ENCODE measurements at places on chromosomes 5 and 9. TPM values are rescaled to one million over a fixed set of nuclear protein-coding genes. Genes with fewer than 3 reads are reported as not detected.

GRCh38 chr9:115997923-115998322 is 155.7 kb upstream of the PAPPA start:
- no peaks in the 10 kb centered on the region for H3K4me1 ChIP-seq
- no peaks in the 10 kb centered on the region for H3K36me3 ChIP-seq
- no peaks in the 10 kb centered on the region for H3K27me3 ChIP-seq
- DNase-seq = no peak
- no peak overlapping the region for H3K4me3 ChIP-seq
- no peak overlapping the region for H3K27ac ChIP-seq

DNA sequence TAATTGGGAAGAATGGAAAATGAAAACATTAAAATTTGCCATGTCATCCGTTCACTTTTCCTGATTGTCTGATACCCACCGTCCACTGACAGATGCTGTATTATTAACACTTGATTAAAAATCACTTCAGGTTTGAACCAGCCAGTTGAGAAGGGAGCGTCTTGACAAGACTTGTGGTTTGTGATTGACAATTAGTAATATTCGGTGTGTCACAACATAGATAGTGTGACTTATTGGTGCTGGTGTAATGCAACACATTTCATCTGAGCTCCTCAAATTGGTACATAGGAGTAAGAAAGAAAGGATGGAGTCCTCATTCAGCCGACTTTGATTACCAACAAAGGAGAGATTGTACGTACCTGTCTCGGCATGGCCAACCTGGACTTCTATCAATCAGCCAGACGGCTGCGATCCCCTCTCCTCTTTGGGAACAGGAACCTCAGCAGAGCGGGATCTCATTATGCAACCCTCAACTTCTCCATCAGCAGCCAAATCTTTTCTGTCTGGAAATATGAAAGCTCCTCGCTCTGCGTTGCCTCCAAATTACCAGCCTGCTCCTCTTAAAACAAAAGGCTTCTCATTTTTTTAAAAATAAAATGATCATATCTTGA is 211.7 kb upstream of the MVB12B start:
- no peaks in the 10 kb centered on the region for H3K4me1 ChIP-seq
- no peak overlapping the region for H3K27ac ChIP-seq
- peaks cover 2% of the 10 kb centered on the region for H3K27me3 ChIP-seq
- H3K36me3 ChIP-seq = no peaks in the 10 kb centered on the region

MYOT gene
- not detected for total RNA-seq

- no peak for DNase-seq
- H3K36me3 ChIP-seq = no peaks in the 10 kb centered on the region
- H3K4me3 ChIP-seq = no peak overlapping the region
- no peaks in the 10 kb centered on the region for H3K27me3 ChIP-seq
Measured at GRCh38 chr9:5876711-5877110, 14.0 kb upstream of the MLANA start.

- H3K27ac ChIP-seq = no peak overlapping the region
- no peaks in the 10 kb centered on the region for H3K4me1 ChIP-seq
- H3K36me3 ChIP-seq = no peaks in the 10 kb centered on the region
- no peaks in the 10 kb centered on the region for H3K27me3 ChIP-seq
- H3K4me3 ChIP-seq = no peak overlapping the region
- no peak for DNase-seq
Measured at GRCh38 chr9:83418283-83418682, 119.9 kb downstream of the FRMD3 start.

SLC12A2 gene
- 16.4 TPM for total RNA-seq

- no peak overlapping the region for H3K4me3 ChIP-seq
- H3K4me1 ChIP-seq = no peaks in the 10 kb centered on the region
- H3K27ac ChIP-seq = no peak overlapping the region
- DNase-seq = no peak
Measured at GRCh38 chr9:123679330-123679987, 250.5 kb downstream of the DENND1A start.

- H3K36me3 ChIP-seq = no peaks in the 10 kb centered on the region
- H3K4me1 ChIP-seq = no peaks in the 10 kb centered on the region
- DNase-seq = no peak
- no peaks in the 10 kb centered on the region for H3K27me3 ChIP-seq
- no peak overlapping the region for H3K4me3 ChIP-seq
Measured at GRCh38 chr9:110801426-110801825, 132.8 kb downstream of the MUSK start.

CIZ1 gene
- total RNA-seq = 107 TPM

- no peak overlapping the region for H3K4me3 ChIP-seq
- no peaks in the 10 kb centered on the region for H3K27me3 ChIP-seq
- peaks cover 11% of the 10 kb centered on the region for H3K4me1 ChIP-seq
- H3K36me3 ChIP-seq = no peaks in the 10 kb centered on the region
- H3K27ac ChIP-seq = no peak overlapping the region
Measured at GRCh38 chr5:126597156-126597555, 2.1 kb upstream of the ALDH7A1 start.

DNA sequence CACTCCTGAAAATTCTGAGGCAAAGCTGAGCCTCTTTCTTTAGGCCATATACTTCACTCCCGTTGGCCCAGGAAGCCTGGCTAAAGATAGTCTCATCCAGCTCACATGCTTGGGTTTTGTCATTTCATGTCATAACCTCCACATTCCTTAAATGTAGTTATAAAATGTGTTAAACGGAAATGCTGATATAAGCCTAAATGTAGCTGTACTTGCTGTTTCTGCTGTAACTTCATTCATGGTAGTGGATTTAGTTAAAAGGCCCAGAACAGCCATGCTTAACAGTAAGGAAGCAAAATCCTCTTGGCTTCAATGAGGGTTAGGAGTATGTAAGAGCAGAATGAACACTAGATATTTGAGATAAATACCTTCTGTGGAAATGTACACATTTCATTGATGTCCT is 135.8 kb upstream of the TMEM161B start:
- no peak overlapping the region for H3K4me3 ChIP-seq
- H3K27me3 ChIP-seq = no peaks in the 10 kb centered on the region
- DNase-seq = no peak
- peaks cover 5% of the 10 kb centered on the region for H3K4me1 ChIP-seq

GRCh38 chr9:126428534-126429175 is 102.0 kb downstream of the MVB12B start:
- no peaks in the 10 kb centered on the region for H3K36me3 ChIP-seq
- H3K4me1 ChIP-seq = peaks cover 5% of the 10 kb centered on the region
- DNase-seq = no peak
- H3K27ac ChIP-seq = no peak overlapping the region
- no peaks in the 10 kb centered on the region for H3K27me3 ChIP-seq

GRCh38 chr5:39558541-39558940 is 133.8 kb upstream of the DAB2 start:
- H3K27ac ChIP-seq = no peak overlapping the region
- H3K36me3 ChIP-seq = no peaks in the 10 kb centered on the region
- H3K4me1 ChIP-seq = no peaks in the 10 kb centered on the region
- H3K27me3 ChIP-seq = no peaks in the 10 kb centered on the region
- no peak for DNase-seq

GRCh38 chr9:80632041-80632440 is 1057.3 kb downstream of the TLE1 start:
- H3K27ac ChIP-seq = no peak overlapping the region
- no peak overlapping the region for H3K4me3 ChIP-seq
- H3K27me3 ChIP-seq = no peaks in the 10 kb centered on the region
- no peak for DNase-seq
- H3K4me1 ChIP-seq = no peaks in the 10 kb centered on the region
- H3K36me3 ChIP-seq = no peaks in the 10 kb centered on the region

DNA sequence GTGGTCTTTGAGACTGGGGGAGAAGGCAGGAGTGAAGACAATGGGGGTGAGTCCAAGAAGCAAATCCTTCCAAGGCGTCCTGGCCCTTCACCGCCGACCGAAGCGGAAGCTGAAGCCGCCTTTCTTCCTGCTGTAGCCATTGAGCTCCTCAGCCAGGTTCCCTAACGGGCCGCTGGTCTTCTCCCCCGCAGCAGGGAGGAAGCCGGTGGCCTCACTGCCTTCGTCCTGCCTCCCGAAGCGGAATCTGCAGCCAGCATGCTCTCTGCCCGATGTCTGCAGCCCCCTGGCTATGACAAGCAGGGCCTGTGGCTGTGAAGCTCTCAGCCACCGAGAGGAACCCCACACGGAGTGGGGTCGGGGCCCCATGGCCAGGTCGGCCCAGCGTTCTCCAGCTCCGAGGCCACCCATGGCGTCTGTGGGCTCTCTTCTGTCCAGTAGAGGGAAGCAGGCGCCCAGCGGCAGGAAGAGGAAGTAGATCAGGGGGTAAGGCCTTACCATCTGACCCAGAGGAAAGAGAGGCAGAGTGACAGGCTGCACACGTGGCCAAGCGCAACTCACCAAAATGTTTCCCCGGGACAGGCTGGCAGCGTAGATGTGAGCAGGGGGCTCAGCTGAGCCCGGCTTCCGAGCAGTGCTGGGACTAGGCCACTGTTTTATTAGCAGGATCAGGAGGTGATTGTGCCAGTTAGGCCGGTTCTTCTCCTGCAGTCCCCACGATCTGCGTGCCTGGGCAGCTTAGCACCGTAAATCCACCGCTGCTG is 3.1 kb downstream of the QRFP start:
- H3K4me1 ChIP-seq = peaks cover 3% of the 10 kb centered on the region
- H3K36me3 ChIP-seq = peaks cover 3% of the 10 kb centered on the region
- DNase-seq = no peak
- no peak overlapping the region for H3K27ac ChIP-seq
- no peak overlapping the region for H3K4me3 ChIP-seq

ADAMTSL2 gene
- 0.69 TPM for total RNA-seq

PLEKHG4B gene
- 43.6 TPM for total RNA-seq

C5orf58 gene
- 1.6 TPM for total RNA-seq

DNA sequence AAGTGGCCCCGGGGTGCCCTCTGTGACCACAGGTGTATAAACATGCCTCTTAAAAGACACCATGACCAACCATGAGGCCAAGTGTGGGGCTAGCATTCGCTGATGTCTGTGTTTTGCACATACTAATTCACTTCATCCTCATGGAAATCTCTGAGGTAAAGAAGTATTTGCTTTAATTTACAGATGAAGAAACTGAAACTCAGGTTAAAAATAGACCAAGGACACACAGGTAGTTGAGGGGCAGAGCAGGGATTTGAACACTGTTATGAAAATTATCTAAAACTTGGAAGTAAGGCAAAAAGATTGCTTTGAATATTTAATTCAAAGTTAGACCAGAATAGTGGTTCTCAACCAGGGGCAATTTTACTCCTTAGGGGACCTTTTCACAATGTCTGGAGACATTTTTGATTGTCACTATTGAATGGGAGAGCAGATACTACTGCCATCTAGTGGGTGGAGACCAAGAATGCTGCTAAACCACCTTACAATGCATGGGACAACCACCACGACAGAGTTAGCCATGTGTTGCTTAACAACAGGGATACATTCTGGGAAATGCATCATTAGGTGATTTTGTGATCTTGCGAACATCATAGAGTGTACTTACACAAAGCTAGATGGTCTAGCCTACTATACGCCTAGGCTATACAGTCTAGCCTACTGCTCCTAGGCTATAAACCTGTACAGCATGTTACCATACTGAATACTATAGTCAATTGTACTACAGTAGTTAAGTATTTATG is 8.0 kb upstream of the FXN start:
- no peak overlapping the region for H3K27ac ChIP-seq
- H3K4me3 ChIP-seq = no peak overlapping the region
- no peaks in the 10 kb centered on the region for H3K4me1 ChIP-seq
- no peaks in the 10 kb centered on the region for H3K36me3 ChIP-seq
- no peaks in the 10 kb centered on the region for H3K27me3 ChIP-seq

GRCh38 chr9:131264231-131264630 is 12.1 kb downstream of the FAM78A start:
- H3K4me3 ChIP-seq = no peak overlapping the region
- no peaks in the 10 kb centered on the region for H3K4me1 ChIP-seq
- H3K27ac ChIP-seq = no peak overlapping the region

SPINK6 gene
- total RNA-seq = not detected

- H3K36me3 ChIP-seq = no peaks in the 10 kb centered on the region
- H3K27ac ChIP-seq = no peak overlapping the region
- no peak overlapping the region for H3K4me3 ChIP-seq
- peaks cover 2% of the 10 kb centered on the region for H3K4me1 ChIP-seq
- no peaks in the 10 kb centered on the region for H3K27me3 ChIP-seq
Measured at GRCh38 chr5:132433141-132433540, 57.4 kb downstream of the IRF1 start.

DNA sequence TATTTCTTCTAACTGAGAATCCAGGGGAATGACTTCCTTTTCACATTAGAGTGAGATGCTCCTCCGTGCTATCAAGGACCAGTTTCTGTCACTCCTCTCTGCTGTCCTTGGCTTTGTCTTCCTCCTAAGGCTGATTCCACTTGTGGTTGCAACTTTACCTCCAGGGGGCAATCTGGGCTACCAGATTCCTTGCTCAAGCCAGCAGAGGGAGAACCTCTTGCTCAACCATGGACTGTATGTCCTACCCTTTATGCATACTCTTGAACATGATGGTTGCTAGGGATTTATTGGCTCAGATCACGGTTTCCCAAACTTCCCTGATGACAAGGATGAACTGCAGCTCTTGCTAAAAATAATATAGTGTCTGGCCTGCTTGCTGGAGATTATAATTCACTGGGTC is 24.0 kb downstream of the NNT start:
- no peak for DNase-seq
- no peak overlapping the region for H3K27ac ChIP-seq
- no peaks in the 10 kb centered on the region for H3K36me3 ChIP-seq
- H3K27me3 ChIP-seq = peaks cover 1% of the 10 kb centered on the region
- no peaks in the 10 kb centered on the region for H3K4me1 ChIP-seq

DNA sequence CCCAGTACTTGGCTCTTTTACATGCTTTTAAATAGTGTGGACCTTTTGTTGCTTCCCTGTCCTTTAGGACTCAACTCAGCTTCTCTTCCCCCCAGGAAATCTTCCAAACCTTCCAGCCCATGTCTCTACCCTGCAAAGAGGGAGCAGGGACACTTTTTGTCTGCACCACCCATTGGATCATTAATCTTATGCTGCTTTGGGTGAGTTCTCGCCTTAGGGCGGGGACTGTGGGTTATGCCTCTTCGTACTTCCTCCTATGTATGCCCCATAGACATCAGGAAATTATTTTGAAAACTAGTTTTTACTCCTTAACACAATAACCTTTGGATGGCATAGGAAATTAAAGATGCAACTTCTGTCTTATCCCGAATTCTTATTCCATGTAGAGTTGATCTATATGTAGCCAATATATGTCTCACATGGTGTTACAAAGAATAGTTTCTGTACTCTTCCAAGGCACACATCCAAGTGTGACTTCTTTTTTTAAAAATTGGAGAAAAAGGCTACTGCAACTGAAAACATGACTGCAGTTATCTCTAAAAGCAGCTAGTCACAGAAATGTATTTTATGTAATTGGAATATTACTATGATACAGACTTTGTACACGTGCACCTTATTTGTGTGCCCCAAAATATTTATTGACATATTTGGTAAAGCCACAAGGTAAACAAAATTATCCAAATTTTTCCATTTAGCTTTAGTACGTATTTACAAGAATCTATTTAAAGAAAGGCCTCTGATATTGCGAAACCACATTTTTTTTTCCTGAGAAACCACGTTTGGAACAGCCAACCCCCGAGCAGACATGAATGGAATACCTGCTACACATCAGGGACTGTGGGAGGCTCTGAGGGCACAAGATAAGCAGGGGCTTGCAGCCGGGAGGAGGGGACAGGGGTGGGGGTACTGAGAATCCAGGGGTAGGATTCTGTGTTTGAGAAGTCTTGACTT is 133.6 kb downstream of the WDR41 start:
- no peak overlapping the region for H3K27ac ChIP-seq
- no peaks in the 10 kb centered on the region for H3K4me1 ChIP-seq
- no peak for DNase-seq
- H3K4me3 ChIP-seq = no peak overlapping the region

GRCh38 chr5:54743997-54744788 is 226.6 kb downstream of the SNX18 start:
- no peak overlapping the region for H3K27ac ChIP-seq
- H3K4me3 ChIP-seq = no peak overlapping the region
- peaks cover 4% of the 10 kb centered on the region for H3K4me1 ChIP-seq
- H3K36me3 ChIP-seq = no peaks in the 10 kb centered on the region
- H3K27me3 ChIP-seq = no peaks in the 10 kb centered on the region

Data from H1 (cell line).